ENCODE measurements at places on chromosomes 5 and 9. TPM values are rescaled to one million over a fixed set of nuclear protein-coding genes. Genes with fewer than 3 reads are reported as not detected.

Gene INSL6
- total RNA-seq = not detected

- H3K4me1 ChIP-seq = no peaks in the 10 kb centered on the region
- H3K36me3 ChIP-seq = peaks cover 4% of the 10 kb centered on the region
- no peaks in the 10 kb centered on the region for H3K27me3 ChIP-seq
These were observed 29.0 kb downstream of the TENT4A start for GRCh38 chr5:6742081-6742758.

- H3K27me3 ChIP-seq = no peaks in the 10 kb centered on the region
- no peaks in the 10 kb centered on the region for H3K4me1 ChIP-seq
- DNase-seq = no peak
- H3K4me3 ChIP-seq = no peak overlapping the region
These were observed 462.5 kb downstream of the SPOCK1 start for GRCh38 chr5:137036640-137037039.

- no peaks in the 10 kb centered on the region for H3K27me3 ChIP-seq
- H3K27ac ChIP-seq = no peak overlapping the region
- DNase-seq = no peak
- no peaks in the 10 kb centered on the region for H3K36me3 ChIP-seq
These were observed 116.4 kb downstream of the RXRA start for GRCh38 chr9:134442486-134443173.

GRCh38 chr5:5638211-5638610 lies 215.7 kb downstream of the ICE1 start:
- H3K4me1 ChIP-seq = no peaks in the 10 kb centered on the region
- no peak overlapping the region for H3K4me3 ChIP-seq
- H3K27me3 ChIP-seq = no peaks in the 10 kb centered on the region
- H3K27ac ChIP-seq = no peak overlapping the region

DNA sequence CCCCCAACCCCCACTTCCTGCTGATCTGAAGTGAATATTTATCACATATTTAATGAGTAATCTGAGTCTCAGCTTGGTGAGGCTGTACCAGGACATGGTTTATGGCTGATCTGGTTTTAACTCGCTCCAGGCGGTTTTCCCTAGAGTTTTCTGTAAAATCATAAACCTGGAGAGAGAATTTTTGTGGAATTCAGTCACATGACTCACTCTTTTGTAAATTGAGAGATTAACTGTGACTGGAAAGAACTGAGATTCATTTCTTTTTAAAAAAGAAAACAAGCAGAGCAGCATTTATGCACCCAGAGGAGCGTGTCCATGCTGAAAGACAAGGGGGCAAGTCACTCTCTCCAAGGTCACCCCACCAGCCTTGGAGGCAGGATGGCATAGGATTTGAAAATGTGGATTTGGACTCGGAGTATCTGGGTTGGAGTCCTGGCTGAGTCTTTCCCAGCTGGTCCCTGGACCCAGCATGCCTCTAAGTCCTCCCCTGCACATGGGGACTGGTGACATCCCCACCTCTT lies 81.8 kb downstream of the ZNF618 start:
- peaks cover 8% of the 10 kb centered on the region for H3K4me1 ChIP-seq
- no peaks in the 10 kb centered on the region for H3K27me3 ChIP-seq

- no peaks in the 10 kb centered on the region for H3K4me1 ChIP-seq
- no peaks in the 10 kb centered on the region for H3K36me3 ChIP-seq
- H3K27ac ChIP-seq = no peak overlapping the region
These were observed 90.8 kb downstream of the TMEM167A start for GRCh38 chr5:82986404-82986803.

GRCh38 chr9:16223074-16223871 lies 647.2 kb downstream of the BNC2 start:
- DNase-seq = no peak
- H3K27ac ChIP-seq = no peak overlapping the region
- no peaks in the 10 kb centered on the region for H3K27me3 ChIP-seq
- H3K4me1 ChIP-seq = no peaks in the 10 kb centered on the region
- no peaks in the 10 kb centered on the region for H3K36me3 ChIP-seq

DNA sequence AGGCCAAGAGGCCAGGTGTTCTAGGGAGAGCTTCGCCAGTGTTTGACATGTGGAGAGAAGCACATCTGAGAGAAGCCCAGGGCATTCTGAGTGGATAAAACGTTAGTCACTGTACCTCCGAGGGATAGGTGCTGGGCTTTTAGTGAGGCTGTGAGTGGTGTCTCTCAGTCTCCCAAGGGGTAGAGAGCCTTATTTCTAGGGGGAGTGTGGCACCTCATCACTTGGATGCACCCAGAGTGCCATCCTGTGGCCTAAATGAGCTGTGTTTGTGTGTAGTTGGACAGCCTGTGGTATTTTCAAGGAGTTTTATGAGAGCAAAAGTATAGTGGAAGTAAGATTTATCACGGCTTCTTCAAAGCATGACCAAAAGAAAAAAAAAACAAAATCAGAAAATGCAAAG lies 1046.9 kb upstream of the WWC1 start:
- no peak for DNase-seq
- H3K4me3 ChIP-seq = no peak overlapping the region
- H3K4me1 ChIP-seq = no peaks in the 10 kb centered on the region
- H3K27ac ChIP-seq = no peak overlapping the region
- H3K36me3 ChIP-seq = no peaks in the 10 kb centered on the region
- no peaks in the 10 kb centered on the region for H3K27me3 ChIP-seq

Gene SPATA31D3
- not detected for total RNA-seq

Gene CDKN2A
- total RNA-seq = 1.8 TPM

Gene CEL
- total RNA-seq = 2.8 TPM

DNA sequence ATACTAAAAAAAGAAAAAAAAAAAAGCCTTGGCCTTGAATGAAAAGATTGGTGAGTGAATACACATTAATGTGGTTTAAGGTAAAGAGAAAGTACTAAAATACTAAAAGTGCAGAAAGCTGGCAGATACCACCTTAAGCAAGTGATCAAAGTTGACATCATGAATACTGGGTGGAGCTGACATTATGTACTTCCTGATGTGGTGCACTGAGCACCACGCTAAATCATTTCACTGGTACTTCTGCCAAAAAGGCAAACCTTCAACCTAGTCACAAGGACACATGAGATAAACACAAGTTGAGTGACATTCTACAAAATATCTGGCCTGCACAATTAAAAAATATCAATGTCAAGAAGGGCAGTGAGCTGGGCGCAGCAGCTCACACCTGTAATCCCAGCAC lies 33.8 kb upstream of the PANK3 start:
- H3K27me3 ChIP-seq = no peaks in the 10 kb centered on the region
- H3K36me3 ChIP-seq = no peaks in the 10 kb centered on the region
- H3K27ac ChIP-seq = no peak overlapping the region
- no peak for DNase-seq
- no peak overlapping the region for H3K4me3 ChIP-seq
- H3K4me1 ChIP-seq = peaks cover 3% of the 10 kb centered on the region

- no peak overlapping the region for H3K27ac ChIP-seq
- H3K27me3 ChIP-seq = no peaks in the 10 kb centered on the region
- no peak for DNase-seq
These were observed 32.3 kb upstream of the TNPO1 start for GRCh38 chr5:72784129-72784528.

DNA sequence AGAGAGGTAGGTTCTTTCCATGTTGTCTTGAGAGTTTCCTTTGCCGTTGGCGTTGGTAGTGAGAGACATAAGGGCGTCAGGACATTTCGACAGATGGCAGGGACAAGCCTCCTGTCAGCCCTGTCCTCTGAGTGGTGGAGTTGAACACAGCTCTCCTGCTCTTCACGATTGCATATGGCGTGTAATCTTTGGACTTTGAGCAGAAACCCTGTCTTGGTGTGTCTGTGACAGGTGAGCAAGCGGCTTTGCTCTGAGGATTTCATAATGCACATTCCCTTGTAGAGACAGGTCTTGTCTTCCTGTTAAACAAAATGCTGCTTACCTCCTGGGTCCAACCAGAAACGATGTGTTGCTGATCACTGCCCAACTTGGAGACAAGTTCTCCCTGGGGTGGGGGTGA lies 146.5 kb downstream of the NXNL2 start:
- H3K36me3 ChIP-seq = no peaks in the 10 kb centered on the region
- no peak overlapping the region for H3K4me3 ChIP-seq
- no peaks in the 10 kb centered on the region for H3K4me1 ChIP-seq

GRCh38 chr5:141898448-141899049 lies 20.3 kb upstream of the PCDH1 start:
- H3K36me3 ChIP-seq = no peaks in the 10 kb centered on the region
- H3K4me3 ChIP-seq = no peak overlapping the region
- no peak overlapping the region for H3K27ac ChIP-seq
- no peaks in the 10 kb centered on the region for H3K4me1 ChIP-seq
- no peaks in the 10 kb centered on the region for H3K27me3 ChIP-seq
- DNase-seq = no peak

- H3K4me1 ChIP-seq = no peaks in the 10 kb centered on the region
- no peak overlapping the region for H3K4me3 ChIP-seq
- DNase-seq = no peak
- no peaks in the 10 kb centered on the region for H3K36me3 ChIP-seq
- no peak overlapping the region for H3K27ac ChIP-seq
- H3K27me3 ChIP-seq = peaks cover 42% of the 10 kb centered on the region
These were observed 41.7 kb upstream of the TMEM250 start for GRCh38 chr9:136160381-136160841.

Gene BAG1
- 126 TPM for total RNA-seq

DNA sequence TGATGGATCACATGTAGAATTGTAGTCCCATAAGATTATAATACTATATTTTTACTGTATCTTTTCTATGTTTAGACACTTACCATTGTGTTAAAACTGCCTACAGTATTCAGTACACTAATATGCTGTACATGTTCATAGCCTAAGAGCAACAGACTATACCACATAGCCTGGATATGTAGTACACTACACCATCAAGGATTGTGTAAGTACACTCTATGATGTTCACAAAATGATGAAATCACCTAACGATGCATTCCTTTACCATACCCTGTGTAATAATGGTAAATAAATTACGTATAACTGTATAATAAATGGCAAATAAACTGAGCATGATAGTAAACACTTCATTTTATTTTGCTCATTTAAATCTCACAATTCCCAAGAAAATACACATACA lies 60.3 kb downstream of the RICTOR start:
- peaks cover 35% of the 10 kb centered on the region for H3K36me3 ChIP-seq
- no peaks in the 10 kb centered on the region for H3K27me3 ChIP-seq
- no peaks in the 10 kb centered on the region for H3K4me1 ChIP-seq
- DNase-seq = no peak
- no peak overlapping the region for H3K27ac ChIP-seq
- no peak overlapping the region for H3K4me3 ChIP-seq

Gene RAB14
- total RNA-seq = 36.9 TPM

GRCh38 chr5:67215519-67216471 lies 19.2 kb upstream of the CD180 start:
- peaks cover 8% of the 10 kb centered on the region for H3K4me1 ChIP-seq
- peak overlapping the region; percentile 30 for H3K4me3 ChIP-seq
- H3K27ac ChIP-seq = peak overlapping the region; percentile 60
- no peaks in the 10 kb centered on the region for H3K36me3 ChIP-seq

Gene EQTN
- total RNA-seq = not detected

- no peak overlapping the region for H3K27ac ChIP-seq
- H3K36me3 ChIP-seq = no peaks in the 10 kb centered on the region
- no peaks in the 10 kb centered on the region for H3K27me3 ChIP-seq
- H3K4me1 ChIP-seq = no peaks in the 10 kb centered on the region
- no peak for DNase-seq
These were observed 202.6 kb downstream of the TLE4 start for GRCh38 chr9:79774356-79774755.

Gene CNTNAP3
- 10.5 TPM for total RNA-seq

DNA sequence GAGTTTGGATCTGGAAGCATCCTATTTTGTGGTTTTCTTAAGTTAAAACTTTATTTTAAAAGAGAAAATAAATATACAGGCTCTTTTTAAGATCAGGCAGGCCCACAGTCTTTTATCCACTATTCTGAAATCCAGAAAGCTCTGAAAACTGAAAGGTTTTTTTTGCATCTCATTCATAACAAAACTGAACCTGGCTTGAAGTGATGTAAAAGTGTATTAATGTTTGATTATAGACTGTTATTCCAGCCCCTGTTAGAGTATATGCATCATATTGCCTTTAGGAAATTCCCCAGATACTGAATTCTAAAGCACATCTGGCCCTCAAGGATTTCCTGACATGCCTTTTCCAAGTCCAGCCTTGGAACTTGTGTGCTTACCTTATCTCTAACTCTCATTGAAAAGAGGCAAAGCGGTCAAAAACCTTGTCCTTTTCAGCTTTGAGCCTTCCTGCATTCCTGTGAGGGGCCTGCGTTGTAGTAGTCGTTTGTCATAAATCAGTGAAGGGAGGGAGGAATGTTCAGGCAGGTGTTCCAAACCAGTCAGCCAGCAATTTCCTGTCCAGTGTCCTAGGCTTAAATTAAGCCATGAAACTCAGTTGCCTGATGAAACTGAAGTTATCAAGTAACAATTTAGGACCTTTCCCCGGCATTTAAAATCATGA lies 110.4 kb downstream of the TLE4 start:
- no peaks in the 10 kb centered on the region for H3K27me3 ChIP-seq
- H3K4me1 ChIP-seq = no peaks in the 10 kb centered on the region
- DNase-seq = no peak
- no peaks in the 10 kb centered on the region for H3K36me3 ChIP-seq
- H3K4me3 ChIP-seq = no peak overlapping the region

Gene CRB2
- total RNA-seq = not detected

GRCh38 chr9:22446589-22446949 lies at the start of gene DMRTA1:
DMRTA1 (plus strand) TSS chr9:22446824; CDS start chr9:22447066, 242 bp downstream.
- peaks cover 22% of the 10 kb centered on the region for H3K4me1 ChIP-seq
- H3K4me3 ChIP-seq = peak within 1 kb of the TSS; percentile 56

Gene S1PR3
- total RNA-seq = 13.0 TPM

Data from tibial nerve (tissue), 4 donors.